Placental epithelial cell (primary cell): ENCODE measurements at places on chromosomes 3 and 15. TPM values are rescaled to one million over a fixed set of nuclear protein-coding genes. Genes with fewer than 3 reads are reported as not detected.

Gene ACKR2
- 58.5 and 83.1 TPM in 2 replicates for total RNA-seq

Gene ZPLD1
- total RNA-seq, result not detected in 2 replicates

Gene BLM
- total RNA-seq, result 3.3 and 4.3 TPM in 2 replicates

Gene MOBP
- total RNA-seq, result 0.76 TPM in 1 of 2 replicates, not detected in the other

Gene CORO2B
- total RNA-seq, result under 0.01 TPM in 1 of 2 replicates, not detected in the other
